Stomach (tissue), 19 donors: ENCODE measurements at places on chromosomes 4 and X.
A peak's percentile ranks its signal among the peaks of the same experiment; 100 is the strongest.

DNA sequence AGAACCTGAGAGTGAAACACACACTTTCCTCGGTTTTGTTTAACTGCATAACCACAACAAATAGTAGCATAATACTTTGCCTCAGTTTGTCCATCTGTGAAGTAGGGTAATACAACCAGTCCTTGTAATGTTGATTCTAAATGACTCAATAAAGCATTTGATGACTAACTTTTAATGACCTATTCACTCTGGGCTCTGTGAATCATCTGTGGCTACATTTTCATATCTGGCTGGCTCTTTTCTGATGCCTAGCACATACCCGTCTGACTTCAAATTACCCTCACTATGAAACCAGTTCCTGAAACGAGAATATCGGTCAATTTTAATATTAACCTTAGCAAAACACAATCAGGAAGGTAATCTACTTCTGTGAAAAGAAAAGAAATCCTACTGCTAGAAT lies 151.0 kb downstream of the SH2D1A start:
- DNase-seq: no peak

GRCh38 chr4:184343502-184344177 lies 126.0 kb upstream of the ENPP6 start:
- DNase-seq: peak; percentile 77

DNA sequence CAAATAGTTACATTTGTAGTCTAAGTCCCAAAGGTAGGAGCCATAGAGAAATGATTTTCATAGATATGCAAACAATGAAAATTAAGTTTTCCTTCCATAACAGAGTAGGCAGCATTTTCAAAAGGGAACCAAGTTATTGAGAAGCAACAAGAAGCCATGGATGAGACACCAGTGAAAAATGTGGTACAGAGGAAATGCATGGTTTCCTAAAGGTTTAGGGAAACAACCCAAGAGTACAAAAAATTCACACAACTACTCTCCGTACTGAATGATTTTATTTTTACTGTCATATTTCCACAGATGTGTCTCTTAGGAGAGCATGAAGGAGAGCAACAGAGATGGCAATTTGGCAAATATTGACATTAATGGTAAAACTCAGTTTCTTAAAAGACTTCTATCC lies 1408.9 kb upstream of the PCDH7 start:
- no peak for DNase-seq

DNA sequence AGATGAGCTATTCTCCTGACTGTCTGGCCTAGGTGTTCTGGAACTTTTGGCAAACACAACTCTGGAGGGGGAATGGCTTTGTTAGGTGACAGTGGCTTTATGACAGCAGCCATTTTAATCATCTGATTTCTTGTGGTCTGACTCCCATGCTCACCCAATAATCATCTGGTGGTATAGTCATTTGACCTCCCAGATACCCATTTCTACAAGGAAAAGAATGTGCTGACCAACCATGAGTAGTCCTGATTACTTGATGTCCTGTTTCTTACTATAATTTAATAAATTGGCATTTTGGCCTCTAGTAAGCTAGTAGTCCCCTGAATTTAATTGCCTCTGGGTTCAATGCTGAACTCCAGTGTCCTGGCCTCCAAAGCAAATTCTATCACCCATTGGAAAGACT lies 109.9 kb upstream of the DUSP21 start:
- DNase-seq: no peak

- no peak for DNase-seq
These were observed 59.3 kb downstream of the ELOVL6 start for GRCh38 chr4:110139111-110139510.

DNA sequence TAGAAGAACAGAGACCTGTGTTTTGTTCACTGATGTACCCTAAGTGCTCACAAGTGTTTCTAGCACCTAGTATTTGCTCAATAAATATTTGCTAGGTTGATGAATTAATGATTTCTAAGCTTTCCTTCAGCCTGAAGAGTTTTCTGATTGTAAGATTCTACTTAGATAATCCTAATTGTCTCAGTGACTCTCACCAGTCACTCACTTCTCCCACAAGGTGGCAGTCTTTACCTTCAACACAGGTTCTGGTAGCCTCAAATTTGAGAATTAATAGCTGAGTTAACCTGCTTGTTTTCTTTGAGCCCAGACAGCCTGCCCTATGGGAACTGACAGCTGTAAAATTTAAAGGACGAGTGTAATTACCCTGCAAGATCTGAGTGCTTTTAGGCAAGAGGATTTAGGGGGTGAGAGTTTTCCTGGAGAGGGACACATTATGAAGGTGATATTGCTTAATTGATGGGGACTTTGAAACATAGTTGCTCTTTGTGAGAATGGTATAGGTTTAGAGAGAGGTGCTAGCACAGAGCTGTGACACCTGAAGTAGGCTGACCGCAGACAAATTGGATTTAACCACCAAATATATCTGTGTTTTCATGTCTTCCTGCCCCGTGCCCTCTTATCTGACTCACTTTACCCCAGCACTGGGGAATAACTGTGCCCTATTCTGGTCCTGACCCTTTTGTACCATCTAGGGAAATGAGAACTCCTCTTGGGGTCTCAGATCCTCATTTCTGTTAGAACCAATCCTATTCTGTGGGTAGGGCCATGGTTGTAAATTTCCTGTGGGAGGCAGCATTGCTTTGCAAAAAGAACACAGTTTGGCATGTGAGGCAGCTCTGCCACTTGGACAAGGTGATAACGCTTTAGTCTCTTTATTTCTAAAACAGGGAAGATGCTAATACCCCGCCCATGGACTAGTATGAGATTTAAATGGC lies 27.7 kb downstream of the CD38 start:
- DNase-seq: peak; percentile 31

DNA sequence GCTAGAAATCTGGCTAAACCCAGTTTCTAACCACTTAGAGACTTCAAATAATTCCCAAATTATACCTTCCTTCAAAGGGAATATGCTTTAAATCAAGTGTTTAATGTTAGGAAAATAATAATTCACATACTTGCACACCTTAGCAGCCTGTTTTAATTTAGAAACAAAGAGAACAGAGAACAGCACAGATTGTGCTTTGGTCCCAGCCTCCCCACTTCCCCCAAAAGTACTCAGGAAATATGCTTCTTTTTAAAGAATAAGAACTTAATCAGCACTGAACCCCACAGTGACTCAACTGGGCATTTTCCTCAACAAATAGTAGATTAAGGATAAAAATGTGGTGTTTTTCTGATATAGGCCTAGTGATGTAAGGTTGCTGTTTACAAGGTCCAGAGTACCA lies 295.8 kb downstream of the GBA3 start:
- DNase-seq: no peak

DNA sequence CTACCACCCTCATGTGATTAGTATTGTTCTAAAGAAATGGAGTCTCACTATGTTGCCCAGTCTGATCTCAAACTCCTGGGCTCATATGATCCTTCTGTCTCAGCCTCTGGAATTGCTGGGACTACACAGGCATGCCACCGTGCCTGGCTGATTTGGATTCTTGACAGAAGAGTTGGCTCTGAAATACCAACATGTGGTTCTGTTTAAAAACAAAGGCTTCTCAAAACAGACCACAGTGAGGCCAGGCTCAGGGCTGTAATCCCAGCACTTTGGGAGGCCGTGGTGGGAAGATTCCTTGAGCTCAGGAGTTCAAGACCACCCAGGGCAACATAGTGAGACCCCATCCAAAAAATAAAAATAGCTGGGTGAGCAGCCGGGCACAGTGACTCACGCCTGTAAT lies 126.7 kb downstream of the DHRSX start:
- DNase-seq: no peak

DNA sequence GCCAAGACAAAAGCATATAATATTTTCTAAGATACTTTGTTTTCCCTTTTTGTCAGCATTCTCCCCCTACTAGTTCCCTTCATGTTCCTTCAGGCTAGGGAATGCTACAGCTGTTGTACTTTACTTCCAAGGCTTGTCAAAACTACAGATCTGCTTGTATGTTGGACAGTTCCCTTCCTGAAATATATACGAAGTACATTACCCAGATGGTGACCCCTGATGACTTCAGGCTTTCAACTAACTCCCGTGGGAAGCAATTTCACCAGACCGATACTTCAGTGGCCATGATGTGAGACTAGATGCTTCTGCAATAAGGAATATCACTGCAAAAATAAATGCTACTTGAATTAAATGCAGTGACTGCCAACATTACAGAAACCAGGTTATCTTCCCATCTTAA lies 332.8 kb downstream of the SH2D1A start:
- peak; percentile 26 for DNase-seq

DNA sequence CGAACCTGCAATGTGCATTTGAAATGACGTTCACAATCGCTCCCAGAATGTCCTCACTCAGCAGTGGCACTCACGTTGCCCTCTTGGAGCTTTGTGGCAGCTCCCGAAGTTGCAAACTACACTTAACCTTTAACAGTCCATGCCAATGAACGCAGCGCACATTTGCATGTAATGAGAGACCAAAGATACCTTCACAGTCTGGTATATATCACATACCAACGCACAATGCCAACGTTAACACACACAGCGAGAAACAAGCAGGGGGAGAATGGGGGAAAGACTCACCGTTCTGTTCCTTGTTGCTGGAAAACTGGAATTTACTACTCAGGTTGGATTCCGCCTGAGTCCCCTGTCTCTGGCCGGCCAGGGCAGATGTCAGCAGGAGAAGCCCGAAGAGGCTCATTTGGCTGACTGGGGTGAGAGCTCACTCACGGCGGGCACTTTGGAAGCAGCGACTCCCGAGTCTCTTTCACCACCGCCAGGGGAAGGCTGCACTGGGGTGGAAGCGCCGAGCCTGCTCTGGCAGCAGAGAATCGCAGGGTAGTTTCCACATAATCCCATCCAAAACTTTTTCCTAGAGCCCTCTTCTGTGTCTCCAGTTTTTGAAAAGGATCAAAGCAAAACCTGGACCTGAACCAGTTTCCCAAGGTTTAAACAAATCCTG lies 966 bp downstream of the PDGFC start:
- peak; percentile 86 for DNase-seq

DNA sequence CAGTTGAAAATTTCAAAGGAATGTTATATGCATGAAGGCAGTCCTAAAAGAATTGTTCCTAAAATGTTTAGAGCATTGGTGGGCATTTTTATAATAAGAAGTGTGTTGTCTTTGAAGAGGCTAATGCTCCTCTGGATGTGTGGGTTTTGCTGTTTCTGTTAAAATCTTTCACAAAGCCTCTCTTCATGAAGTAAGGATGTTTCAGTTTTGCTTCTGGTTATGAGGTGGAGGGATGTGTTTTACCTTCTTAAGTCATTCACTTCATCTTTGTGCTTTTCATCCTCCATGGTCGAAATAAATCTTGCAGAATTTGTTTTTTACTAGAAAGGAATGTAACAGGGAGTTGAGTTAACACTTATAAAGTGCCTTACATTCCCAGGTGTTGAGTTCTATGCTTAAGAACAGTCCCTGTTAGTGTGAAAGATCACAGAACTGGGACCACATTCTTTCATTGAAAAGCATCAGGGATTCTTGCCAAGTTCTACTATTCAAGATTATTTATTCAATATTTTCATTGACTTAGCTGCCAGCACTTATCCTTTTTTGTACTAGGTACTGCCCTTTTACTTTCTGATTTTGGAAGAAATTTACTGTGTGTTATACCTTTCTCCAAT lies 21.1 kb downstream of the FHIP1A start:
- DNase-seq: no peak
